Mucosa of gallbladder (tissue), 1 donor: ENCODE measurements at places on chromosomes 1 and 21. TPM values are rescaled to one million over a fixed set of nuclear protein-coding genes. Genes with fewer than 3 reads are reported as not detected.

KCNA3 gene
- total RNA-seq, result 3.5 TPM

UBE2U gene
- total RNA-seq, result not detected

RAB4A gene
- total RNA-seq, result 109 TPM

THEM5 gene
- total RNA-seq, result not detected

DNA sequence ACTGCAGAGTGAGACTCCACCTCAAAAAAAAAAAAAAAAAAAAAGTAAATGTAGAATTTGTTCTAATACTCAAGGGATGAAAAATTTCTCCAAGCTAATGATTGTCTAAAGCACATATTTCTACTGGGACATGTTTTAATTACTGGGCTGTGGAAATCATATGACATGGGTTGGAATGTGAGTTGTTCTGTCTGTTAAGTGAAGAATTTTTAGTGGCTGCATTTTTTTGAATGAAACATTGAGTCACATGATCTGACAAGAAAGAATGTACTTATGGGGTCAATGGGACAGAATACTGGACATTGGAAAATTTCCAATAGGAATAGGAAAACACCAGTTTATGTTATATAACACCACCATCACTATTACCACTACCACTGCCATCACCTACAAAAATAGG, 123.8 kb upstream of the IVNS1ABP start:
- DNase-seq, result no peak

DNA sequence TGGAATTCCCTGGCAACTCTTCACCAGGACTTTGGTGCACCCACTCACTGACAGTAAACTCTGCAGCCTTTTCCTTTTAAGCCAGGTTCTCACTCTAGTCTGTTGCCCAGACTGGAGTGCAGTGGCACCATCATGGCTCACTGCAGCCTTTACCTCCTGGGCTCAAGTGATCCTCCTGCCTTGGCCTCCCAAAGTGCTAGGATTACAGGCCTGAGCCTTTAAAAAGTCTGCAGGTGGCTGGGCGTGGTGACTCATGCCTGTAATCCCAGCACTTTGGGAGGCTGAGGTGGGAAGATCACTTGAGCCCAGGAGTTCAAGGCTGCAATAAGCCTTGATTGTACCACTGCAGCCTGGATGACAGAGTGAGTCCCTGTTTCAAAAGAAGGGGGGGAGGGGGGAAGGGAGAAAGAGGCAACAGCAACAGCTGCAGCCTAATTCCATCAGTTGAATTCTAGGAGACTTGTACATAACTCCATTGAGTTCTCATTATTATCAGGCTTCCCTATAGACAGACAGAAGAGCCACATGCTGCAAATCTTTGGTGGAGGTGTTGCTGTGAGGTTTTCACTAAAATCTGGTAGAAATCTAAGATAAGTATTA, 8.1 kb upstream of the HNRNPR start:
- DNase-seq, result no peak

- DNase-seq, result no peak
Measured at GRCh38 chr1:36652586-36652985, 169.9 kb upstream of the CSF3R start.

DNA sequence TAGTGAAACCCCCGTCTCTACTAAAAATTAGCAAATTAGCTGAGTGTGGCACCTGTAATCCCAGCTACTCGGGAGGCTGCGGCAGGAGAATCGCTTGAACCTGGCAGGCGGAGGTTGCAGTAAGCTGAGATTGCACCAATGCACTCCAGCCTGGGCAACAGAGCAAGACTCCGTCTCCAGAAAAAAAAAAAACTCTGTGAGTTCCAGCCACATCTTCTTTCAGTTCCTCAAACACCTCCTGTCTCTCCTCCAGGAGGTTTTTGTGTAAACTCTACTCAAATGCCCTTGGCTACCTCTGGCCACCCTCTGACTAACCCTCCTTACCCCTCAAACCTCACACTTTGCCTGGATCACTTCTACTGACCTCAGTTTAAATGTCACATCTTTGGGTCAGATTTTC, 38.1 kb downstream of the RCSD1 start:
- DNase-seq, result no peak

DNA sequence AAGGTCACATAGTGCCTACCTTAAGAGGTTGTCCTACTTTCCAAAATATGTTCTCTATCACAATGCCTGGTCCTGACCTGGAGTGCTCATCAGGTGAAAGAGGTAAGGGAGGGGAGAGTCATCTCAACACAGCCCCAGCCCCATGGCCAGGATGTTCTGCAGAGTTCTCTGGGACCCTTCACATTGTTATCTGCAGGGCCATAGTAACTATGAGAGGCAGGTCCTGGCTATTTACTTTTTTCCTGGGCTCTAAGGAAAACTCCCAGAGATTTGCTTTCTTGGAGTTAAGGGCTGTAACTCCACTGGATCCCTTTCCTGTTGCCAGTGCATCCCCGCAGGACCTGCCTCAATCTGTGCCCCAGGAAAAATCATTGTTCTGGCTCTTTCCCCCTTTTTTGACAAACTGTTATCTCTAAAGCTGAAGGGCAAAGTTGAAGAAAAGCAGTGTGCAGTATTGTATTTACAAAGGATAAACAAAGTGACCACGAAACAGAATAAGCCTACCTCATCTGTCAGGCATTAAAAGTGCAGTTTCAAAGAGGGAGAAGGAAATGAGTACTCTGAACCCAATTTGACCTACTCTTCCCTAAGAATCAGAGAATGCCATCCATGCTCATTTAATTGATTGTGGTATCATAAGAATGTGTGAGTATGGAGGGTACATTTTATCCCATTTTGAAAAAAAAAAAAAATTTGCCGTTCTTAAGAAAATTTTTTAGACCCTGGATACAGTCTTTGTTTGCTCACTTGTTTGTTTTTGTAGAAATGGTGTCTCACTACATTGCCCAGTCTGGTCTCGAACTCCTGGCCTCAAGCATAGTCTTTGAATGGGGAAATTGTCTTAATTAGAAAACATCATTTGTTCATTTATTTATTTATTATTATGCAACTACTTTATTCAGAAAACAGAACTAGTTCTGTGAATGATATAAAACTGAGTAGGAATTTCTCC, 149.6 kb downstream of the RHOU start:
- no peak for DNase-seq

DNA sequence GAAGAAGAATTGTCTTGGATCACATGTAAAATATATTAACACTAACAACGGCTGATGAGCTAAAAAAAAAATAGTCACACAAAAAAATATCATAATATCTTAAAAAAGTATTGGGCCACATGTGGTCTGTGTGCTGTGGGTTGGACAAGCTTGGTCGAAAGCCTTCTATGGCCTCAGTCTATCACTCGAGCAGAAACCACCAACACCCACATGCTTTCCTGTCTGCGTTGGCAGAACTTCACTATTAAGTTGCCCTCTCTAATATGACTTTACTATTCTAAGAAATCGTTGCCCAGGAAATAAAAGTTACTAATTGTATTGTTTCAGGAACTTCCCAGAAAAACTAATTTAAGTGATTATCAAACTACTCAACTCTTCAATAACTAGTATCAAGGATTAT, 28.2 kb upstream of the ETS2 start:
- DNase-seq, result no peak

- DNase-seq, result no peak
Measured at GRCh38 chr1:92901699-92902405, 59.4 kb downstream of the DIPK1A start.

- no peak for DNase-seq
Measured at GRCh38 chr1:7432900-7433380, 338.2 kb upstream of the VAMP3 start.

DNA sequence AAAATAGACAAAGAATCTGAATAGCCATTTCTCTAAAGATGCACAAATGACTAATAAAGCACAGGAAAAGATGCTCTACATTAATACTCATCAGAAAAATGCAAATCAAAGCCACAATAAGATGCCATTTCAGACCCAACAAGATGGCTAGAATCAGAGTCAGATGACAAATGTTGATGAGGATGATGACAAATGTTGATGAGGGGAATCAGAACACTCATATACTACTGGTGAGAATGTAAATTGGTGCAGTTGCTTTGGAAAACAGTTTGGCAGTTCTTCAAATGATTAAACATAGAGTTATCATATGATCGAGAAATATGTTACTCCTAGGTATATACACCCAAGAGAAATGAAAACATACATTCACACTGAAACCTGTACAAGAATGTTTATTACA, 33.9 kb downstream of the LRRC40 start:
- DNase-seq, result no peak
